ENCODE measurements at places on chromosomes 3 and 15. TPM values are rescaled to one million over a fixed set of nuclear protein-coding genes. Genes with fewer than 3 reads are reported as not detected.

Gene CPN2
- not detected for total RNA-seq

DNA sequence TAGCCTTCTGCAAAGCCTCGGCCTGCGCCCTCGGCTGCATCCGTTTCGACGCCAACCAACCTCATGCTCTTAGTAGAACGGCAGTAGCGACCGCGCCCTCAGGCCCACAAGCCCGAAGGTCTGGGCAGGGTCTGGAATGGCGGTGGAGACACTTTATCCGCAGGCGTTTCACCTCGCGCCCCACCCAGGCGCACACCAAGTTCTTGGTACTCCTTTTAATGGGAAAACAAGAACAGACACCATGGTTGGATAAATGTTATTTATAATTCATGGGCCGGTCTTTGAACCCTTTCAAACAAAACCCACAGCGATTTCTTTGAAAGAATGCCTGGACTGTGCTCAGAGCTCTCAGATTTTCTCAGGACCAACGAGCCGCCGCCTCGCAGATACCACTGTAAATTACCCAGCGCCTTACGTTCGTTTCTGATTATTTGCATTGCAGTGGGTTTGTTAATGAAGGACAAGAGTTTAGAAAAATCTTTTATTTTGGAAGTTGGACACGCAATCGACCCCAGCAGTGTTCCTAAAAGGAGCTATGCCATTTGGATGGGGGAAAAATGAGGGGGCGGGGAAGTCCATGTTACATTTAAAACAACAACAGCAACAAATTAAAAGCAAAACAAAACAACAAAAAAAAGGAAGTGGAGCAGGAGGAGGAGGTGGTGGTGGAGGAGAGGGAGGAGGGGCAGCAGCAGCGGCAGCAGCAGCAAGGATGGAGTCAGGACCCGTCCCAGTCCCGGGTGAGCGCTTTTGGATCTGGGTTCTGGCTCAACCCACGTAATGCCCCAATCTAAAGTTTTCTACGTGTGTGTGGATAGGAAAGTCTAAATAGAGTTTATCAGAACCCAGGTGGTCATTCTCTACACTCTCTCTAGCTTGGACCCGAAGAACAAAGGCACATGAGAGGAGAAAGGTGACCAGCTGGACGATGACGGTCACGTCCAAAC is 993 bp upstream of the ISL2 start:
- DNase-seq, result no peak

GRCh38 chr15:39312984-39313383 is 267.9 kb upstream of the THBS1 start:
- DNase-seq, result no peak

- no peak for DNase-seq
Observed at GRCh38 chr3:16462679-16463078, 50.8 kb downstream of the RFTN1 start.

GRCh38 chr3:57046101-57046765 is 14.2 kb upstream of the SPATA12 start:
- no peak for DNase-seq

- no peak for DNase-seq
Observed at GRCh38 chr3:43978708-43979107, 263.0 kb upstream of the TOPAZ1 start.

All from A172 (cell line).